ENCODE measurements at places on chromosomes 12 and 14.

- peak; percentile 41 for DNase-seq
These were observed 71.2 kb downstream of the VCPKMT start for GRCh38 chr14:50045039-50045711.

- no peak for DNase-seq
These were observed 243.1 kb upstream of the FOXN3 start for GRCh38 chr14:89660166-89660565.

- no peak for DNase-seq
These were observed 105.7 kb downstream of the ZC3H14 start for GRCh38 chr14:88668448-88669116.

GRCh38 chr12:68178184-68178583, 18.6 kb upstream of the IFNG start:
- DNase-seq: no peak

GRCh38 chr12:128861226-128862016, 8.1 kb downstream of the GLT1D1 start:
- no peak for DNase-seq

DNA sequence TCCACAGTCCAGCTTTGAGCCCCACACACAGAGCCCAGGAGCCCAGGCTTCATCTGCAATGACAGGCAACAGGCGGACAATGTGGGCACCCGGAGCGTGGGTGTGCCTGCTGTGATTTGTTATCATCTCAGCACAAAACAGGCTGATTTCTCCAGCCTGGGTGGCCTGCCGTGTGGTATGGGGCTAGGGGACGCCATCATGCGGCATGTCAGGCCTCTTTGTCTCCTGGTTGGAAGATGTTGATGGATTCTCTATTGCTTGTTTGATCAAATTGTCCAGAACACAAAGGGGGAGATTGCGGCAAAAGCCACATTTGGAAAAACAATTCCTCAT, 147.1 kb downstream of the KIF26A start:
- no peak for DNase-seq

DNA sequence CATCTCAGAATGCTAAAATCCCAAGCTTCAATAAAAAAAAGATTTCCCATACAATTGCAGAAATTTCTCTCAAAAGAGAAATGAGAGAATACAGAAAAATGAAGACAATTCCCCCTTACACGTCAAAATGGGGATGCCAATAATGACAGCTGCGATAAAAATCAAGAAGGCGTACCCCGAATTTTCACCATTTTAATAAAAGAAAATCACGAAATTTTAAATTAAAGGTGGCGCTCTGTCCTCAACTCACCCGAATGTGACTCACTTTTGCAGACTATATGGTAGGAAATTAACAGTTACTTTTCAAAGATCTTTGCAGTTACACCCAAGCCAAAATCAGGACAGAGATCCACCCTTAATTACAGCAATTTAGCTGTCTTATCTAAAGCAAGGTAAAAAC, 2.1 kb downstream of the ATP2B1 start:
- DNase-seq: no peak

DNA sequence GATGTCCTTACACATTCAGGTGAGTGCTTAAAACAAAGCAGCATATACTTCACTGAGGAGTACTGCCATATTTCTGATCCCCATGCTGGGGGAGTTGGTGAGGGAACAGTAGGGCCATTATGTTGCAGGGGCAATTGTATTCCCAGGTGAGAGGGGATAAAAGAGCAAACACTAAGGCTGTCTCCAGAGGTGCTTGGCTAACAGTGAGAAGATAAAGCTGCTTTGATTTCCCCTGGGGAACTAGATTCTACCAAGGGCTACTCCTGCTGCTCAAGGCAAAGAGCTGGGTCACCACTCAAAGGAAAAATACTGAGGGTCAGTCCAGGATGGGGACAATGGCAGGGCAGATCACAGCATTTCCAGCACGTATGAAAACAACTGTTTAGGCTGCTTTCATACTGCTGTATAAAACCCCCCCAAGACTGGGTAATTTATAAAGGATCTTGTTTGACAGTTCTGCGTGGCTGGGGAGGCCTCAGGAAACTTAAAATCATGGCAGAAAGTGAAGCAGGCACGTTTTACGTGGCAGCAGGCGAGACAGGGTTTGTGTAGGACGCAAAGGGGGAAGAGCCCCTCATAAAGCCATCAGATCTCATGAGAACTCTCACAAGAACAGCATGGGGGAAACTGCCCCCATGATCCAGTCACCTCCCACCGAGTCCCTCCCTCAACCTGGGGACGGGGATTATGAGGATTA, 47.8 kb upstream of the OR5AU1 start:
- no peak for DNase-seq

DNA sequence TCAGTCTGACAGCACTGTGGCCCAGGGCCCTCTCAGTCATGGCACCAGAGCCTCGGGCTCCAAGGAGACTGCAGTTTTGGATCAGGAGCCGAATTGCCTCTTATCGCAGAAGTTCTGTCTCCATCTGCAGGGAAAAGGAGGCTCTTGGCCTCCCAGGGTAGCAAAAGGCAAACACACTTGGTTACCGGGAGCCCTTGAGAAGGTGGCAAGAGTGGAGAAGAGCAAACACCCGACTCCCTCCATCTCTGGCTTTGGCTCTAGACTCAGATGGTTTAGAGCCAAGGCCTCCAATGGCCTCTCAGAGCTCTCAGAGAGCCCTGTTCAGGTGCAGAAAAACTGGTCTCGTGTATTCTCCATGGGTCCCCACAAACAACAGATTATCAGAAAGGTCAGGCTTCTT, 44.6 kb downstream of the NINJ2 start:
- DNase-seq: no peak

DNA sequence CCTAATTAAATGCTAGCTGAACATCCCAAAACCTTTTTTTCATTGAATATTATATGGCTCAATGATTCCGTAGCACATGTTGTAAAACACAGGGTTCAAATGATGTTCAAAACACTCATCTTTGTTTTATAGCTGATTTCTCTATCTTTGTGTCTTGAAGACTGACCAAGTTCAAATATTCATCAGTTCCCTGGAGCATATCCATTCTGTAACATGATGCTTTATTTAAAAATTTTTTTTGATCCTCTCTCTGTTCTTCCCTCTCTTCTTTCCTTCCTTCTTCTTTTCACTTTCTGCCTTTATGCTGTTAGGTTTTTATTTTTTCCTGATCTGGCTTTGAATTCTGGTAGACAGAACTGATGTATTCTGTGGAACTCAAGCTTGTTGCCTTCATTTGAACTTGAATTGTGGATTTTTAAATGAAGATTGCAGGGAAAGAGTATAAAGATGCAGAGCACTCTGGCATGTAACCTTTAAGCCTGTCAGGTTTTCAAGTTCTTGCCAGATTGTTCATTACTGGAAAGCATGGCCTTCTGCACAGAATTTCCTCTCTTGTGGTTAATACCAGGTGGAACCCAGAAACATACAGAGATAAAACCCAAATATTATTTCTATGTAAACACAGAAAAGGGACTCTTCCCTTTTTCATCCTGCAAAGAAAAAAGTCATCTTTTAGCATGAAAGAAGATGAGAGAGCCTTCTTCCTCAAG, 39.5 kb downstream of the PROX2 start:
- no peak for DNase-seq

DNA sequence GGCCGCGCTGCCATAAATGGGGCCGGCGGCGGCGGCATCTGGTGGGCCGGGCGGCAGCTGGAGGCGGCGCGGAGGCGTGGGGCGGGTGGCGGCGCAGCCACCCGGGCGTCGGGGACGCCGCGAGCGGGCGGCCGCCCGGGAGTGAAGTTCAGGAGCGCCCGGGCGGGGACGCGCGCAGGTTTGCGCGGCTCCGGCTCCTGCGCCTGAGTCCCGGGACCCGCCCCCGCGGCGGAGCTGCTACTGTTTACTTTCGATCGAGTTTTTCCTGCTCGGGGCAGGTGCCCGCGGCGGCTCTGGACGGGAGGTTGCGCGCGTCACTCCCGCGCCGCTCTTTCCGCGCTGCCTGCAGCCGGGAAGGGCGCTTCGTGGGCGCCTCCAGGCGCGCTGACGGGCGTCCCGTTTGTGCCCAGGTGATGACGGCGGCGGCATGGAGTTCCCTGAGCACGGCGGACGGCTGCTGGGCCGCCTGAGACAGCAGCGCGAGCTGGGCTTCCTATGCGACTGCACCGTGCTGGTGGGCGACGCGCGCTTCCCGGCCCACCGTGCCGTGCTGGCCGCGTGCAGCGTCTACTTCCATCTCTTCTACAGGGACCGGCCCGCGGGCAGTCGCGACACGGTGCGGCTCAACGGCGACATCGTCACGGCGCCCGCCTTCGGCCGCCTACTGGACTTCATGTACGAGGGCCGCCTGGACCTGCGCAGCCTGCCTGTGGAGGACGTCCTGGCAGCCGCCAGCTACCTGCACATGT, at the start of gene ZBTB42:
TSS of gene ZBTB42 (plus strand) at position 331 of the 749 bp plus-strand sequence. CDS start at position 428, 97 bp downstream.
- peak; percentile 31 for DNase-seq

DNA sequence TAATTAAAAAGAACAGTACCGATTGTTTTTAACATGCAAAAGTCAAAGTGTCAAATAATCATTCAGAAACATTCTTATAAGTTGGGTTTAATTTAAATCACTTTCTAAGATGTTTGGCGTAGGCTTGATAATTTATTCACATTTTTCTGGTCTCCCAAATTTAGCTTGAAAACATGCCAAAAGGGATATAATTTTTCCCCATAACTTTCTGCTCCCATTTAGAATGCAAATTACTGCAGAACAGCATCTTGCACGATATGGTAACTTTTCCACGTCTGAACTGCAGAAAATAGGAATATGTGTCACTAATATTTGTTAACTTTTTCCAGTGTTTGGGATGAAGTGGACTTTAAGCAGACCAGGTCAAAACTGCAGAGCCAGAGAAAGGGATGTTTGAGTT, 1592.4 kb upstream of the SEL1L start:
- DNase-seq: no peak

- no peak for DNase-seq
These were observed 41.2 kb downstream of the SLC6A12 start for GRCh38 chr12:172732-173161.

DNA sequence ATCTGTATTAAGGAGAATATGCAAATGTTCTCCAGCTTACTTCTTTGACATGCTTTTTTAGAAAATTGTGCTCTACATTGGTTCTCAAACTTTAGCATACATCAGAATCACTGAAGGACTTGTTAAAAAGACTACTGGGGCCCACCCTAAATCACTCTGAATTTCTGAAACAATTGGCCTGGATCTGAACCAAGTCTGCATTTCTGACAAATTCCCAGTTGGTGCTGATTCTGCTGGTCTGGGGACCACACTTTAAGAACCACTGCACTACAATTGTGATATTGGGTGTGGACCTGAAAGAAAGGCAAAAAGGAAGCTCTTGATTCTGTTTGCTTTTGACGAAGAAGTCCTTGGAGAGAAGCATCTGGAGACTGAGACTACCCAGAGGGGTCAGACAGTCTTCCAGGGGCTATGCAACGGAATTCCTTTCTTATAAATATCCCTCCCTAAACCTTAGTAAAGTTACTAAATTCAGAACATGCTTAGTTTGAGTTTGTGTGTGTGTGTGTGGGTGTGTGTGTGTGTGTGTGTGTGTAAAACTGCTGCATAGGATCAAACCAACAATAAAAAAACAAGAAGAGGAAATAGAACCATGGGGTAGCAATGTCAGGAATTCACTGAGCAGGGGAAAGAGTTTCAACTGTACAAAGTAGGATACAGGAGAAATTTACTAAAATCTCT, 36.8 kb downstream of the EAPP start:
- no peak for DNase-seq

DNA sequence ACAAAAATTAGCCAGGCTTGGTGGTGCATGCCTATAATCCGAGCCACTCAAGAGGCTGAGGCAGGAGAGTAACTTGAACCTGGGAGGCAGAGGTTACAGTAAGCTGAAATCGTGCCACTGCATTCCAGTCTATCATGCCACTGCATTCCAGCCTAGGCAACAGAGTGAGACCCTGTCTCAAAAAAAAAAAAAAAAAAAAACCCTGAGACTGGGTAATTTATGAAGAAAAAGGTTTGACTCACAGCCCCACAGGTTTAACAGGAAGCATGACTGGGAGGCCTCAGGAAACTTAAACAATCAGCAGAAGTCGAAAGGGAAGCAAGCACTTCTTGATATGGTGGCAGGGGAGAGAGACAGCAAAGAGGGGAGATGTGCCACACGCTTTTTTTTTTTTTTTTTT, 123.2 kb downstream of the GXYLT1 start:
- no peak for DNase-seq

DNA sequence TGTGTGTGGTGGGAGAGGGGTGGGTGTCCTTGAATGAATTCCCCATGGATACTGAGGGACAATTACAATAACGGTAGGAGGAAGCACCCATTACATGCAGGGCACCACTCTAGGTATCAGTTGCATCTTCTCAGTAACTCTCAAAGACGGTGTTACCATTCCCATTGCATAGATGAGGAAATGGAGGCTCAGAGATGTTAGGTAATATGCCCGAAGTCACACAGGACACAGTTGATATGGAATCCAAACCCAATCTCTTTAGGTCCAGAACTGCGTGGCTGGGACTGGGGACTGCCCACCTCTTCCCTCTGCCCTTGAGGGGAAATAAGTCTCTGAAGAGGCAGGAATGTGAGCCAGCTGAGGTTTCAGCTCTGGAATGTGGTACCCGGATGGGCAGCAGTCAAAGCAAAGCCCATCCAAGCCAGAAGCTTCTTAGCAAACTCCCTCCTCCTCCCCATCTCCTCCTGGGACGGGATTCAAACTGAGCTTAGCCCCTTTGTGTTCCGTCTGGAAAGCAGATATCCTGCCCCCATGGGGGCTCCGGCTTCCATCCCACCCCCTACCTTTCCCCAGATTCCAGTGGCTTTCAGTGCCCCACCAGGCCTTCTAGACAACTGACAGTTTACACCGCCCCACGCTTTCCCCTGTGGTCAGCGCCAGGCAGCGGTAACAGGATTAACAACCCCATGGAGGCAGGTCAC, 187.5 kb downstream of the RBM19 start:
- no peak for DNase-seq

DNA sequence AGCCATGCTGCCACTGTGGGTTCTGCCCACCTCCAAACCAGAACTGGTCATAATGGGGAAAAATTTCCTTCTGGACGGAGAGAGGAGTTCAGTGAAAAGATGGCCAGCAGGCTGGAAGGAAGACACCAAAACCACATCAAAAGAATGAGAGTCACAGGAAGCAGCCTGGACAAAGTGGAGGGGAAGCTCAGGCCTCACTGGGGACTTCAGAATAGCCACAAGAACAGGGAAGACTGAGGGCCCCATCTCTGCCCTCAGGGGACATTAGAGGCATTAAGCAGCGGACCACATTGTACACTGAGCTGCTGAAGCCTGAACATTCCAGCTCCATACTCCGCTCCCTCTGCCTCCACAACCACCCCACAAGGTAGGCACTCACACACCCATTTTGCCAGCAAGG, 119.6 kb upstream of the COCH start:
- DNase-seq: no peak

DNA sequence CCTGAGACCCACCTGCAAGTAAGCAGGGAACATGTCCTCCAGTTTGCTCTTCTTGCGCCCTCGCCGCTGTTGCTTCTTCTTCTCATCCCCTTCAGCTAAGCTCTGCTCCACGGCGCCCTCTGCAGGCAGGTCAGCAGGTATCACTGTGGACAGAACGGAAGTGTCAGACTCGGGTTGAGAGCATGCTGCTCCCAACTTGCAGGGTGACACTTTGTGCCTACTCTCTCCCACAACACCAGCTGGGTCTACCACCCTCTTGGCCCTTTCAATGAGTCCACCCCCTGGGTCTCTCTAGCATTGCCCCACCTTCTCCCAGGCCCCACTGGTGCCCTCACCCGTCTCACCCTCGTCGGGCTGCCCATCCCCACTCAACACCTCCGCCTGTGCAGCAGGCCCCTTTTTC, 16.7 kb downstream of the KMT2D start:
- peak; percentile 57 for DNase-seq
